ENCODE measurements at places on chromosomes 2 and 18.

- DNase-seq, result no peak
Measured at GRCh38 chr2:127125821-127126220, 18.9 kb upstream of the BIN1 start.

GRCh38 chr2:64972876-64973275 is 16.3 kb upstream of the SLC1A4 start:
- DNase-seq, result no peak

- DNase-seq, result no peak
Measured at GRCh38 chr2:98896944-98897343, 39.1 kb downstream of the CRACDL start.

- DNase-seq, result no peak
Measured at GRCh38 chr2:241788572-241788971, 11.9 kb downstream of the GAL3ST2 start.

GRCh38 chr2:8719528-8719927 is 37.7 kb downstream of the ID2 start:
- no peak for DNase-seq

- no peak for DNase-seq
Measured at GRCh38 chr2:148479398-148479797, 165.2 kb upstream of the EPC2 start.

DNA sequence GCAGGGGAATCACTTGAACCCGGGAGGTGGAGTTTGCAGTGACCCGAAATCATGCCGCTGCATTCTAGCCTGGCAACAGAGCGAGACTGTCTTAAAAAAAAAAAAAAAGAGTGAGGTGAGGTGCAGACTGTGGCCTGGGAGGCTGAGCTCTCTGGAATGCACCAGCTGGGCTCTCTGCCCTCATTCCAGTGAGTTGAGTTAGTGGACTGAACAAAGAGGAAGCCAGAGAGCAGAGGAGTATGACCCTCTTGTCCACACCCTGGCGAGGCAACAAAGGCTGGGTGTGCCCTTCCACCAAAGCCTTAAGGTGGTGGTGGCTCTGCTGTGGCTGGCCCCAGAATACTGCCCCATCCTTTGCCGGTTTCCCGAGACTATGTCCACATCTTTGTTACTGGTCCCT is 71.3 kb upstream of the ACKR3 start:
- DNase-seq, result peak; percentile 24

DNA sequence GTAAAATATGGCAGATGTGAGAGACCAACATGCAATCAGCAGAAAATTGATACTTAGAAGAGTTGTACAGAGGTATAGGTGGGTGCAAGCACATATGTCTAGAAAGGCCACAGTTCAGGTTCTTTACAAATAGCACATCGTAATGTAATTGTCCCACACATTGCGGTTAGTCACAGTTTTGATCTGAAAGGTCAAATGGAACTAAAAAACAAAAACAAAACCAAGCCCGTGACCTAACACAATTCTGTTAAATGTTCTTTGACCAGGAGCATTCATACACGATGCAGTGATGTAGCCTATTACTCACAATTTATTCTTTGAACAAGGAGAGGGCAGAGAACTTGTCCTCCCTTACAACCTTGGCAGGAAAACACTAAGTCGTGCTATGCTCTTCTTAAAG is 108.9 kb upstream of the MAP4K3 start:
- no peak for DNase-seq

DNA sequence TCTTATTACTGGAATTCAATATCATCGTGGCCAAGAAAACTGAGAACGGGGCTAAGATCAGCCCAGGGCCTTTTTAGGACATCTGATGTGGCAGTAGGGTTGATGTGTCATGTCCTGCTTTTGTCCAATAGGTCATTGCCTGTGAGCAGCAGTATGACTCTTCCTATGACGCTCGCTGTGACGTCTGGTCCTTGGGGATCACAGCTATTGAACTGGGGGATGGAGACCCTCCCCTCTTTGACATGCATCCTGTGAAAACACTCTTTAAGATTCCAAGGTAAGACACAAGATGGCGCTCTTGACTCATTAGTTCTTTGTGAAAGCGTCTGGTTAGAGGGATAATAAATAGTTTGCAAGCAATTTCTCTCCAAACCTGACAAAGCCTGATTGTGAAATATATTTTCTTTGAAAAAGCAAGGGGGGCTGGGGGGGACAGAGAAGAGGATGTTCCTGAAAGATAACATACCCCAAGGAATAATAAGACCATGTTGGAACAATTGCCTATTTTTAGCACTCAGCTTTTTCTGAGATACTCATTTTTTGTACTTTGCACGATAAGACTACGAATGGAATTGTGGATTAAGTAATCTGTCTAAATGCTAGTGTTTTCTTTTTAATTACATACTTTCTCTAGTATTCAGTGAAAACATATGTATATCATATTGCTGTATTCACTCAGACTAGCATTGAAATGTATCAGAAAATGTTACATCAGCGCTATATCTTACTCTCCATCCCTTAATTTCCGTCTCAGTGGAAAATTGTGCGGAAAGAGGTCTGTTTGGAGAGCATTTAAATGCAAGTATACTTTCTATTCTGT is 58.1 kb downstream of the MYO3B start:
- DNase-seq, result no peak

DNA sequence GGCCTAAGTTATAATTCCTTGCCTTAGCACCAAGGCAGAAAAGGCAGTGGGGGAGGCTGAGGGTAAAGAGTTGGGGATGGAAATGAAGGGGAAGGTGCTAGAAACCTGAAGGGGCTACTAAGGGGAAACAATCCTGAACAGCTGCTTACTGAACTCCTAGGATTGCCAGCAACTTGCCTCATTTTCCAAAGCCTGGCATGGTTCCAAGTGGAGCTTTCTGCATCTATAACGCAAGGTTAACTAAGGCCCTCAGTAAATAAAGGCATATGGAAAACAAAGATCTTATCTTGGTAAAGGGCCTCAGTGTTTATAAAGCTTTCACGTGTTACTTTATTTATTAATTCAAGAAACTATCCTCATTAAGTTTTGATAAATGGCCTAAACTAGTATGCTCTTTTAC is 10.9 kb downstream of the MEP1B start:
- DNase-seq, result no peak

- no peak for DNase-seq
Measured at GRCh38 chr2:9905413-9905812, 46.1 kb upstream of the GRHL1 start.

DNA sequence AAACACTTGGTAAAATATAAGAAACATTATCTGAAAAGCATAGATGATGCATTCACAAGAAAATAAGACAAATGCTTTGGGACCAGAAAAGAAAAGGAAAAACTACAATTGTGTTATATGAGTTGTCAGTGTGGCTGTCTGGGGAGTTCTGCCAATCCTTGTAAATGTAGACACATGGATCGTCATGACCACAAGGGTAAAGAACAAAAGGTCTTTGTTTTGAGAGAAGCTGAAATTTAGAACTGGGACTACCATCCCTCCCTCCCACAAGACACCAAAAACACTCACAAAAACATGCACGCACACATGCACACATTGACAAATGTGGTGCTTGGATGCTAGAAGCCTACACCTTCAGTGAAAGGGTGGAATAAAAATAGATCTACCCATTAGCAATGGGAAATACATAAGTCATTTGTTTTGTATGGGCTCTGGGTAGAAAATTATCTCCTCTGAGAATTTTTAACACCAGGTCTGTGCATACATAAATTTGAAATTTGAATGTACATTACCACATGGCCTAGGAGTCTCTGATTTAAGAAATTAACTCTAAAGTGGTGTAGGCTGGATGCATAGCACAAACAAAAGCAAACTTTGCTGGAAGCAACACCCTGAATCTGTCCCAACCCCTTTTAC is 266.2 kb upstream of the SLC39A10 start:
- DNase-seq, result no peak

- DNase-seq, result no peak
Measured at GRCh38 chr2:154692927-154693326, 5.6 kb upstream of the KCNJ3 start.

DNA sequence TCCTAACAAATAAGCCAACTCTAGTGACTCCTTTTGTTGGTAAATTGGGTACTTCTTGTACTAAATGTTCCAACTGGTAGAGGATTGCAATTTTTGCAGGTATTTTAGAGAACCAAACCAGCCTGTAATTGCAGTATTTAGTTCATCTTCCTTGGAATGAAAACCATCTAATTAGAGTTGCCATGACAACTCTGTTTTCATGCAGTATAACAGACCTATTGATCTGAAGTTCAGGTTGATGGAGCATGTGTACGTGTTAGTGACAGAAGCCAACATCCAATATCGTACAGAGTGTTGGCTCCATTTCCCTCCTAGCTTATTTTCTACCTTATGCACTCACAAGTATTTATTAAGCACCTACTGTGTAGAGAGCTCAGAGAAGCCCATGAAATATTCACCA is 176.3 kb upstream of the FOSL2 start:
- DNase-seq, result no peak

DNA sequence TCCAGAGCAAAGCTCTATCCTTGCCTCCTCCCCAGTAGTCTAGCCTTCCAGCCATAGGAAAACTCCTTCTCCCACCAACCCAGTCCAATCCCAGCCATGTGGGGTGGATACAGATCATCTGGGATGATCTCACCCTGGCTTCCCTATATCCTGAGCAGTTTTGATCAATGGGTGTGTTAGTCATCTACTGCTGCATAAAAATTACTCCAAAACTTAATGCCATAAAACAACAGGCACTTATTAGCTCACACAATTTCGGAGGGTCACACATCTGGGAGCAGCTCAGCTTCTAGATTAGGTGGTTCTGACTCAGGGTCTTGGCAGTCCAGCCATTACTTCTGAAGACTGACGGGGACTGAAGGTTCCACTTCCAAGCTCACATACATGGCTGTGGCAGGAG is 190.4 kb downstream of the SPP2 start:
- DNase-seq, result no peak

DNA sequence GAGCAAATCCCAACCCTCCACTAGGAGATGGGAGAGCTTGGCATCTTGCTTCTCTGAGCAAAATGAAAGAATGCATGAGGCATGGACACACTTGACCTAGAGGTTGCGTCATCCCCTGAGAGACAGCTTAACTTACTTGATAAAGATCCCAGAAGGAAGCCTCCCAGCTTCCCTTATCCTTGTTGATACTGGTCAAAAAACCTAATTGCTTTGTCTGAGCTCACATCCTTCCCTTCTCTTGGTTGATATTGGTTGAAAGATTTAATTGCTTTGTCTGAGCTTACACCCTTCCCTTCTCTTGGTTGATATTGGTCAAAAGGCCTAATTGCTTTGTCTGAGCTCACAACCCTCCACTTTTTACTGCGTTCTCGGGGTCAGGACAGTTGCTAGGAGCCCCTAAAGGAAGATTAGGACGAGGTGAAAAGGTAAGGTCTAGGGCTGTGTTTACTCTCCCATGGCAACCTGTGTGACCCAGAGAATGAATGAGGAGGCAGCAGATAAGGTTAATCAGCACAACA is 12.2 kb upstream of the BOD1L2 start:
- DNase-seq, result no peak

GRCh38 chr2:149692961-149693396 is 105.4 kb upstream of the MMADHC start:
- DNase-seq, result no peak

- DNase-seq, result no peak
Measured at GRCh38 chr2:11703700-11704099, 33.7 kb upstream of the NTSR2 start.

- DNase-seq, result no peak
Measured at GRCh38 chr2:166895243-166895642, 7.0 kb downstream of the XIRP2 start.

DNA sequence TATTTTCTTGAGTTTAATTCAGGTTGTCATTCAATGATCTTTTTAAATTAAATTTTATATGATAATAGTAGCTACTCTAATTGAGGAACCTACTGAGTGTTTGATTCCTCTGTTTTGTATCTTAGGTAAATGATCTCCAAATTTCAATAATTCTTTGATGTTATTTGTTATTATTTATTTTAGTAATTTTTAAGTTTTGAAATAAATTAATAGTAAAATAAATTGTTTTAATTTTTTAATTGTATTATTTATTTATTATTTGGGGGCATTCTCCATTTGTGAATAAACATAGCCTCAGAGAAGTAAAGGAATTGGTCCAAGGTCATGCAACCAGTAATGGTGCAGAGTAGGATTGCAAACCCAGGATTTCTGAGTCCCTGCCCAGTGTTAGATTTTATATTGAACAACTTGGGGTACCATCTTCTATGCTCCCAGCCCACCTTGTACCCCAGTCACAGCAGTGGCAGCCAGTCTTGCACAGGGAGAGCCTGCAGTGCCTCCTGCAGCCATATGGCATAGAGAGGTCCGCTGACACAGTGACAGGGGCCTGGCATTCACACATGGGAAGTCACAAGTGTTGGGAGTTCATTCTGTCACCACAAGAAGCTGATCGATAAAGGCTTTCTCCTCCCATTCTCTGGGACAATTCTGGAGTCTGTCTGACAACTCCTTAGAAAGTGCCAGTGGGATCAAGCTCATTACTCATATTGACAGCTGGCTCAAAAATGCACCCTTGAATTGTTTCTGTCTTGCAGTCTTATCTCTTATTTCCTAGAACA is 110.0 kb upstream of the ETAA1 start:
- DNase-seq, result no peak

DNA sequence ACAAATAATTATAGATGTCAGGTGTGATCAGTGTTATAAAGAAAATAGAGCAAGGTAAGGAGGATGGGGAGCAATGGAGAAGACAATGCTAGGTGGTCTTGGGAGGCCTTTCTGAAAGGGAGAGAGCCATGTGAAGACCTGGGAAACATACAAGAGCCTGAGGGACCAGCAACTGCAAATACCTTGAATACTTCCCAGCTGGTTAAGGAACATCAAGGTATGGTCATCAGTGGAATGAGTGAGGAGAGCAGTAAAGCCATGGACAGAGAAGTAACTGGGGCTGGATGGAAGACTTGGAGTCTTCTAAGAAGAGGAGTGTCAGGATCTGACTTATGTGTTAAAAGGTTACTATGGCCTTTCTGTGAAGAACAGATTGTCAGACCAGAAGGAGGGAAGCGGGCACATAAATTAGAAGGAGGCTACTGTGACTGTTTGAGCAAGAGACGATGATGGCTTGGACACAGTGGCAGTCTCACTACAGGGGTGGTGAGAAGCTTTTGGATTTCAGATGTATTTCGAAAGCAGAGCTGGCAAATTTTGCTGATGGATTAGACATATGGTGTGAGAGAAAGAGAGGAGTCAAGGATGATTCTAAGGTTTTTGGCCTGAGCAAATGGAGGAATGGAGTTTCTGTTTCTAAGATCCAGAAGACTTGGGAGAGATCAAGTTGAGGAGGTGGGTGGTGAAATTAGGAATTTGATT is 22.8 kb upstream of the EXOC6B start:
- DNase-seq, result no peak

GRCh38 chr2:157838442-157839161 is 37.5 kb downstream of the ACVR1 start:
- DNase-seq, result peak; percentile 69
